Activated CD8-positive, alpha-beta memory T cell treated with anti-CD3 and anti-CD28 coated beads for 24 hours (primary cell): ENCODE measurements at places on chromosomes 1 and 21.

DNA sequence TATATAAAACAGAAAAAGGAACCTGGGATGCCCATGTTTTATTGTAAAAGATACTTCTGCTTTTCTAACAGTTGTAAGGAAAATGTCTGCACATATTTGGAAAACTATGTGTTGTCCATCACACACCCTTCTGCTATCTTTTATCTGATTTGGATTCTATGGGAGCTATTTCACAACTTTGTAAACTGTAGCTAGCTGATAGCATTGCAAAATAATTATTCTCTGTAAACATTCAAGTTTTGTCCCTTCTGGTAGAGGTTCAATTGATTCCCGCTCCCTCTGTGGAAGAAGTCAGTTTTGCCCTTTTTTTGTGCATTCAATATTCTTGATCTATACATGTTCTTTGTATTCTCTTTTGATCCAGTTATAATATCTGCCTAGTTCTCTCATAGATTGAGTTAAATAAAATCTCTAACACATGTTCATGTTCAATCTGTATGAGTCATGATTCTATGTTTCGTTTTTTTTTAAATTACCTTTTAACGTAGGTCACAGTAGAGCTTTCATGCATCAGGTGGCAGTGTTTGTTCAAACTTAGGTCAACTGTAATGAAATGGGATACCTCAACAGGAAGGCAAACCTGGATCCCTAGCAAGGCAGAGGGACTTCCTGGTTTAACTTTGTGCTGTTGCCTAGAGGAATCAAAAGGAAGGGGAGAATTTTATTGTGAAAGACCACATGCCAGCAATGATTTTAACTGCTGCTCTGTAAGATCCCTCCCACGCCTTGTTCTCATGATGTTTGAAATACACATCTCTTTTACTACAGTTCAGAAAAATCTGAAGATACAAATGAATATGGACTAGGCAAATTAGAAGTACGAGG, 26.0 kb upstream of the BCL9 start:
- no peak for DNase-seq

DNA sequence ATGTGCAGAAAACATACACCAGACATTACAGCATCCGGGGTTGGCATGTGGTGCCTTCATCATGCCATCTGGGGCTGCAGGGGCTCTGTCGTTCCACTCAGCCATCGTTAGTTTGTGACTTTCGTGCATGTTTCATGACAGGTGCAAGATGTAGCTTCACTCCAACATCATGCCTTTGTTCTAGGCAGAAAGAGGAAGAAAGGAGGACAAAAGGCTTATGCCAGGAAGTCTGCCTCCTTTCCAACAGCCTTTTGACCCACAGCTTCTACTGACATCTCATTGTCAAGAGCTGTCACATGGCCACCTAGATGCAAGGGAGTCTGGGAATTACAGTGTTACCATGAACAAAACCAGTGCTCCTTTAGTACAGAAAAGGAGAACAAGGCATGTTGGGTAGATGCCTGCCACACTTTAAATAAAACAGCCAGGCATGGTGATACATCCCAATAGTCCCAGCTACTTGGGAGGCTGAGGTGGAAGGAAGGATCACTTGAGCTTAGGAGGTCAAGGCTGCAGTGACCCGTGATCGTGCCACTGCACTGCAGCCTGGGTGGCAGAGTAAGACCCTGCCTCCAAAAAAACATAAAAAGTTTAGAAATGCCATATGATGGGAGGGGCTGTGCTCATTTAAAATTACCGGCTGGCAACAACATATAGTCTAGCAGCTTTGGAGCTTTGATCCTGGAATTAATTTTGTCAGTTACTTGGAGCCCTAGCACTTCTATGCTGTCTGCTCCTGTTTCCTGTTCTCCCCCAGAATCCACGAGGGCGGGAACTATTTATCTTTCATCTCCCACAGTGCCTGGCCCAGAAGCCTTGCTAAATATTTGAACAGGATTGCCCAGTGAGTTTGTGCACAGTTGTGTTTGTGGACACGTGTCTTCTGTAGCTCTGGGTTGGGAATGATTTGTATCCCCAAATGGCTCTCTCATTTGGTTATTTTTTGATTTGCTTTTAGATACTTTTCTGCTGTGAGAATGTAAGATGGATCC, 7.4 kb downstream of the DOP1B start:
- no peak for DNase-seq

DNA sequence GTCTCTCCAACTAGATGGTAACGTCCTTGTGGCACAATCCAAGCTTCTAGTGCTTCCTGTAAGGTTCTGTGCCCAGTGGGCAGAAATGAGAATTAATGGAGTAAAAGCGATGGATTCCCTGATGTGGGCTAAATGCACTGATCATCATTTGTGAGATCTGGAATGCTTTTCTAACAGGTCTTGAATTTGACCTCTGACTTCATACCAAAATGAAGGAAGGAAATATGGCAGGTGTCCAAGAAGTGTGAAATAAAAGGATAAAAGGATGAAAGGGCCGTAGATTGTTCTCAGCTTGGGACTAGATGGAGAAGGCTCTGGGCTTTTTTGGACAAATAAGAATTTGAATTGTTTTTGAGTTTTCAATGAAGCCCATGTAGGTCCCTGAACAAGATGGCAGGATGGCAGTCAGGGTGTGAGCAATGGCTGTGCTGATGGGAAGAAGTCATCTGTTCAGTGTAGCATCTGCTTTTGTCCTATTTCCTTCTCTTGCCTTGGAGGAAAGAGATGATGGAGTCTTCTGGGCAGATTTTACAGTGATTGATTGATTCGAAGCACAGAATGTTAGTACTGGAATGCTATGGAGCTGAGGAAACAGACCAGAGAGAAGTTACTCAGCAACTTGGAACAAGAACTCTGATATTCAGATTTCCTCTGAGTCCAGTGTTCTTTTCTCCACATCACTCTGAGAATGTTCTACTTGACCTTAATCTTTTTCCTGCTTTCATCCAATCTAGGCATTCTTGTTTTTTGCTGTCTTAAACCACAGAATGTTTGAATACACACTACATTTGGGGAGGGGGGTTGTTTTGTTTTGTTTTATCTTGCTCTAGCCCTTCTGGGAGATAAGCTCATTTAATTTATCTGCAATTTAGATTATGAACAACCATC, 286.0 kb downstream of the HLX start:
- no peak for DNase-seq

DNA sequence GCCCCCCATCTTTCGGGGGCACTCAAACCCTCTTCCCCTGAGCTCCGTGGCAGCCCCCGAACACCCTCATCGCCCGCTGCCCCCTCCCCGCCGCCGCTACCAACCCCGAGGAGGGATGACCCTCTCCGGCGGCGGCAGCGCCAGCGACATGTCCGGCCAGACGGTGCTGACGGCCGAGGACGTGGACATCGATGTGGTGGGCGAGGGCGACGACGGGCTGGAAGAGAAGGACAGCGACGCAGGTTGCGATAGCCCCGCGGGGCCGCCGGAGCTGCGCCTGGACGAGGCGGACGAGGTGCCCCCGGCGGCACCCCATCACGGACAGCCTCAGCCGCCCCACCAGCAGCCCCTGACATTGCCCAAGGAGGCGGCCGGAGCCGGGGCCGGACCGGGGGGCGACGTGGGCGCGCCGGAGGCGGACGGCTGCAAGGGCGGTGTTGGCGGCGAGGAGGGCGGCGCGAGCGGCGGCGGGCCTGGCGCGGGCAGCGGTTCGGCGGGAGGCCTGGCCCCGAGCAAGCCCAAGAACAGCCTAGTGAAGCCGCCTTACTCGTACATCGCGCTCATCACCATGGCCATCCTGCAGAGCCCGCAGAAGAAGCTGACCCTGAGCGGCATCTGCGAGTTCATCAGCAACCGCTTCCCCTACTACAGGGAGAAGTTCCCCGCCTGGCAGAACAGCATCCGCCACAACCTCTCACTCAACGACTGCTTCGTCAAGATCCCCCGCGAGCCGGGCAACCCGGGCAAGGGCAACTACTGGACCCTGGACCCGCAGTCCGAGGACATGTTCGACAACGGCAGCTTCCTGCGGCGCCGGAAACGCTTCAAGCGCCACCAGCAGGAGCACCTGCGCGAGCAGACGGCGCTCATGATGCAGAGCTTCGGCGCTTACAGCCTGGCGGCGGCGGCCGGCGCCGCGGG, 837 bp downstream of the FOXD3 start:
- DNase-seq = peak; percentile 81

DNA sequence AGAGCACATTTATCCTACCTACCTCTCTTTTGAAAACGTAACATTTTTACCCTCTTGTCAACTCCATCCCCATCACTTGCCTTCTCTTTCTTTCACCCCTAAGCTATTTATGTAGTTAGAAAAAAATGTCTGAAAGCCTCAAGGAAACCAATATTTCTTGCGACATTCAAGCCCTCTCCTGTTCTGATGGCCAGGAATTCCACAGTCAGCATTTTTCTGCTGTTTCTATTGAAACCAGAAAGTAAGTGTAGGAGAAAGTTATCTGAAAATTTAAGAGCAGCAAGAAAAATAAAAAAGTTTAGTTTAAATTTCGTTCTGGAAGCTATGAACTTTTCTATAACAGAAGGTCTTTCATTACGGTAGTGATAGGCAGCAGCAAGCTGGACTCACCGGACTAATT, 247.6 kb upstream of the PBX1 start:
- no peak for DNase-seq

- no peak for DNase-seq
Observed at GRCh38 chr1:178726545-178726944, 1.5 kb downstream of the RALGPS2 start.

- peak; percentile 64 for DNase-seq
Observed at GRCh38 chr1:16207318-16208269, 4.9 kb downstream of the ARHGEF19 start.

DNA sequence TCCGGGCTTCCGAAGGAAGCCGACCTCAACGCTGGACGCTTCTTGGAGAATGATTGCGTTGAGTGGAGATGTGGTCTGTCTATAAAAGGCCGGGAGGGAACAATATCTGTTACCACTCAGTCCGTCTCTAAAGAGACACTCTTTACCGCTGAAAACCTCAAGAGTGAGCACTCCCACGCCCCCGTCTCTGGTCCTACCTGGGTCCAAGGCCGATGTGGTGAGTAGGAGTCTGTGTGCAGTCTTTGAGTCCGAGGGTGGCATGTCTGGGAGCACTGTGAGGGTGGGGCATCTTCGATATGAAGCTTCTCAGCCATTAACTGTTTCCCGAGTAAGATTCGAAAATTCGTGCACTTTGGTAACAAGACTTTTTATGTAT, 576 bp downstream of the ZFP69 start:
- peak; percentile 72 for DNase-seq

DNA sequence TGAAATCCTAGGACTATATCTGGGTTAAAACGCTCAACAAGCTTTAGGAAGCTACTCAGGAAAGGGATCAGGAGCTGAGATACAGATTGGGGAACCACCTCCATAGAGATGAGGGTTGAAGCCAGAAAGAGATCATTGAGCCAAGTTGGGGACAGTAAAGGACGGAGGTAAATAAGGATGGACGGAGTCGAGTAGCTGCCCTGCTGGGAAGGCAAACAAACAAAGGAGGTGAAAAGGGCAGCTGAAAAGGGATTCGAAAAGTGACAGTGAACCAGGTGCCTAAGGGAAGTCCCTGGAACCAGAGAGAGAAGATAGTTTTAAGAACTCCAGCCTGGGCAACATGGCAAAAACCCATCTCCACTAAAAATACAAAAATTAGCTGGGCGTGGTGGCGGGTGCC, 6.3 kb upstream of the CAMSAP2 start:
- DNase-seq = no peak

GRCh38 chr1:179340918-179341317, 24.9 kb upstream of the AXDND1 start:
- no peak for DNase-seq

DNA sequence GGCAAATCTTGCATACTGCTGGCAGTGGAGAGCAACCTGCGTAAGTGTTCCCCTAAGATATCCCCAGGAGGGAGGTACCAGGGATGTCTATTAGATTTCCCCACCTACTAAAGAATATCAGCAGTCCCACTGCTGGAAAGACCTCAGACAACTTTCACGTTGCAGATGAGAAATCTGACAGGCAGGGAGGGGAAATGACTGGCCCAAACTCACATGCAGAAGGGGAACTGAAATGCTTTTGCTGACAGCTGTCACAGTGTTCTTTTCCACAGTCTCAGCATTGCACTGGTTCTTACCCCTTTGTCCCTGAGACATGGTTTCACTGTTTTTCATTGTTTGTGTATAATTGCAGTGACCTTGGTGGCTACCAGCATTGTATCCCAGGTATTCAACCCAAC, 84.8 kb upstream of the ATP1A1 start:
- DNase-seq = no peak

- no peak for DNase-seq
Observed at GRCh38 chr21:41701749-41702148, 65.1 kb downstream of the RIPK4 start.

GRCh38 chr1:246364415-246364941, 142.6 kb downstream of the SMYD3 start:
- no peak for DNase-seq

DNA sequence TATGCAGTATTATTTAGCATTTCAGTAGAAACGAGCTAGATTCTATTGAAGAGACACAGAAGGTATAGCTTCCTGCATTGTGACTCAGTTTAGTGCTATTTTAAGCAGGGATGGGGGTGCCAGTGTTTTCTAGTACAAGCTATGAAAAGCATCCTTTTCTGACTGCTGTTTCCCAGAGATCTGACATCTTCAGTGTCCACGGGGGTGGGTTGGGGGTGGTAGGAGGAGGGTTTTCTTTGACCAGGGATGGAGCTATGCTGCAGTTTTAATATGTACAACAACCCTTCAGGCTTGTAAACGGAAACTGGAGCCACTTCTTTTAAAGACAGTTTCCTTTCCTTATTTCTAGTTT, 2.7 kb upstream of the NEGR1 start:
- no peak for DNase-seq

DNA sequence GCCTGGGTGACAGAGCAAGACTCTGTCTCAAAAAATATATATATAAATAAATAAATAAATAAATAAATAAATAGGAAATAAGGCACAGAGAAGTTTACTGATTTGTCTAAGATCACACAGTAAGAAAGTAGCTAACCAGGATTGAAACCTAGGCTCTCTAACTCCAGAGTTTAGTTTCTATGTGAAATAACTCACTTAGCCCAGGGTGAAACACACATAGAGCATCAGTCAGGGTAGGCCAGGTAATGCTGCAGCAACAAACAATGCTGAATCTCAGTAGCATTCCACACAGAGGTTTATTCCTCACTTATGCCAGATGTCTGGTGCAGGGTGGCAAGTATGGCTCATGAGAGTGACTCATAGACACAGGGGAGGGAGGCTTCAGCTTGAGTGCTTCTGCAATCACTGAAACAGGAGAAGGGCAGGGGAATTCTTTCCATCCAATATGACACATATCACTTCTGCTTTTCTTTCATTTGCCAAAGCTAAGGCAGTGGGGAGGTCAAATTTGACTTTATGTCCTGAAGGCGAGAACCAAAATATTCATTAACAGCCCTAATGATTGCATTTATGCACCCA, 37.1 kb upstream of the KANK4 start:
- DNase-seq = no peak

DNA sequence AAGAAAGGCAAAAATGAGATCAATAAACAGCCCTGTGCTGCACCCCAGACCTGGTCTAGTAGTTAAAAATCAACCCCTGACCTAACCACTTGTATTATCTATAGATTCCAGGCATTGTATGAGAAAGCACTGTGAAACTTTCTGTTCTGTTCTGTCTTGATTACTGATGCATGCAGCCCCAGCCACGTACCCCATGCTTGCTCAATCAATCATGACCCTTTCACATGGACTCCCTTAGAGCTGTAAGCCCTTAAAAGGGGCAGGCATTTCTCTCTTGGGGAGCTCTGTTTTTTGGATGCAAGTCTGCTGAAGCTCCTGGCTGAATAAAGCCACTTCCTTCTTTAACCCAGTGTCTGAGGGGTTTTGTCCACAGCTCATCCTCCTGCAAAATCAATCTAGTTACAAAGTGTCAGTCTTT, 24.2 kb upstream of the CD34 start:
- DNase-seq = no peak
